NCI-H524 treated with DMSO at 0.1 percent for 48 hours (cell line): ENCODE measurements at places on chromosomes 2 and 18.
A peak's percentile ranks its signal among the peaks of the same experiment; 100 is the strongest.

DNA sequence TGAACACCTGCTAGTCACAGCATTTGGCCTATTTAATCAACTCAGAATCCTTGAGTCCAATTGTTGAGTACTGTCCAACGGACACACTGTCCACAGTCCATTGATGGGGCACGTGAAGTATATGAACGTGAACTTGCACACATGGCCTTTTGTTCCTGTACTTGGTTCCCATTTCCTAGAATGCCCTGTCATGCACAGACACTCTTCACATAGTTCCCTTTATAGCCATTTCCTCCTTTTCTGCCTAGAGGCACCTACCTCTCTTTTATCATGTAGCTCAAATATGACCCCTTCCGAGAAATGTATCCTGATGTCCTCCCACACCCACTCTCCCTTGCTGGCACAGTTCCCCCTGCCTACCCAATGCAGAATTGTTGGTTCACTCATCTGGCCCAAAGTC, 8.7 kb upstream of the CRYGA start:
- no peak for DNase-seq

DNA sequence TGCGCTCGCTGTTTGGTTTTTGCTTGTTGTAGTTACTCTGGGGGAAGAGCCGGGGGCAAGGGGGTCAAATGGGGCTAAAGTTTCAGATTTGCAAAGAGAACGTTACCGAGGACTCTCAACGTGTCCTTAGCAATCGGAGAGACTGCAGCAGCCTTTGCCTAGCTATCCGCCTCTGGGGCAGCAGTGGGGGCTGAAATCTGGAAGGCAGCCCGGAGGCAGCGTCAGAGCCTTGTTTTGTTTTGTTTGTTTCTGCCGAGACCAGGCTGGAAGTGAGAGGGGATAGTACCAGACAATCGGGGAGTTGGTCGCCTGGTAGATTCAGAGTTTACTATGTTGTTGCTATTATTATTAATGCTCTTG, 1.2 kb downstream of the CDH20 start:
- DNase-seq = no peak

DNA sequence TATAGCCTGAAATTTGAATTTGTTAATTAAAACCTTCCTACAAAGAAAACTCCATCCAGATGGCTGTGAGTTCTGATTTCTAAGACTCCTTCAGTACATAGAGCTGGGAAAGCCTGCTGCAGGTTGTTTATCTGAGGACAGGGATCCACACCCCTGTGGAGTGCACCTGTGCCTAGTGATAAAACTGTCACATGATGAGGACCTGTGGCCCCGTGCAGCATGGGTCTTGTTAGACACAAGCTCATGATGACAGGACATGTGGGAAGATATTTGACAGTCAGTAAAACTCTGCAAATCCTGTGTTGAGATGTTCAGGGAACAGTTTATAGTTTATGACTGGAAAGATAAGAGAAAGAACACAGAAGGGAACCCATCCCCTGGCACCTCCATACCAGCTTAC, 133.2 kb upstream of the TMEM18 start:
- no peak for DNase-seq

DNA sequence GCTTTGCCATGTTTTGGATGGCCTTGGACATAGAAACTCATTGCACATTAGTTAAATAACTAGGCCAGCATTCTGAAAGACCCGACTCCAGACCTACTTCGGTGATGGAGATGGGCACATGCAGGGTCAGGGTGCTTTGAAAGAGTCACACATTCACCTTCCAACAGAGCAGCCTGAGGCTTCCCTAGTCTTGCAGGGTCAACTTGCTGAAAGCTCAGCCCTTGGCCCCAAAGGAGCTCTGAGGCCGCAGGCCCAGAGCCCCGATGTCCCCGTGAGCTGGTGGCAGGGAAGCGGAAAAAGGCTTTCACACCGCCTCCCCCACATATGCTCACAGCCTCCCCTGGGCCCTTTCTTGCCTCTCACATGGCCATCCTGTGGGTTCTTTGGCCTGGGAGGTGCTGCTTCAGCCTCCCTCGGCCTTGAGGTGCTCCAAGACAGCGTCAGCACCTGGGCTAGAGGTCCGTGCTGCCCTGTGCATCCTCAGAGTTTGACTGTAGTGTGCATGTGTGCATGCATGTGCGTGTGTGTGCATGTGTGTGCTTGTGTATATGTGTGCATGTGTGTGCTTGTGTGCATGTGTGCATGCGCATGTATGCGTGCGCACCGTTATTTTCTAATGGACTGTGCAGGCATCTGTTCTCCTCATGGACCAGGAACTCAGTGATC, 21.6 kb downstream of the LDLRAD4 start:
- DNase-seq = no peak

- no peak for DNase-seq
Observed at GRCh38 chr18:30988440-30988839, 54.1 kb downstream of the DSC3 start.

DNA sequence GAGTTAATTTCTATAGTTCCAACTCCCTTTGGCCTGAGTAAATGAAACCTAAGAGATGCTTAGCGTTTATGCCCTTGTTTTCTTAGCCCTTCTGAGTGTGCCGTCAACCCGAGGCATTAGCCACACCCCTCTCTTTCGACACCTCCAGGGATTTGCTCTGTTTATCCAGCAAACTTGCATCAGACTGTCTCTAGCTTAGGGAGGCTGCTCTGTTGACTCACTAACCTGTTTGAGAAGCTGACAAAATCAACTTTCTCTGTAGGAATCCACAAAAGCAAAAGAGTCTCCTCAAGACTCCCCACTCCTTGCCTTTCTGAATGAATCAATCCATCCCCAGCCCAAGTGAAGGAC, 317.6 kb downstream of the TNS1 start:
- no peak for DNase-seq

- DNase-seq = no peak
Observed at GRCh38 chr2:26485099-26485498, 7.2 kb upstream of the OTOF start.

GRCh38 chr18:79796531-79797405, 970 bp upstream of the KCNG2 start:
- DNase-seq = no peak

DNA sequence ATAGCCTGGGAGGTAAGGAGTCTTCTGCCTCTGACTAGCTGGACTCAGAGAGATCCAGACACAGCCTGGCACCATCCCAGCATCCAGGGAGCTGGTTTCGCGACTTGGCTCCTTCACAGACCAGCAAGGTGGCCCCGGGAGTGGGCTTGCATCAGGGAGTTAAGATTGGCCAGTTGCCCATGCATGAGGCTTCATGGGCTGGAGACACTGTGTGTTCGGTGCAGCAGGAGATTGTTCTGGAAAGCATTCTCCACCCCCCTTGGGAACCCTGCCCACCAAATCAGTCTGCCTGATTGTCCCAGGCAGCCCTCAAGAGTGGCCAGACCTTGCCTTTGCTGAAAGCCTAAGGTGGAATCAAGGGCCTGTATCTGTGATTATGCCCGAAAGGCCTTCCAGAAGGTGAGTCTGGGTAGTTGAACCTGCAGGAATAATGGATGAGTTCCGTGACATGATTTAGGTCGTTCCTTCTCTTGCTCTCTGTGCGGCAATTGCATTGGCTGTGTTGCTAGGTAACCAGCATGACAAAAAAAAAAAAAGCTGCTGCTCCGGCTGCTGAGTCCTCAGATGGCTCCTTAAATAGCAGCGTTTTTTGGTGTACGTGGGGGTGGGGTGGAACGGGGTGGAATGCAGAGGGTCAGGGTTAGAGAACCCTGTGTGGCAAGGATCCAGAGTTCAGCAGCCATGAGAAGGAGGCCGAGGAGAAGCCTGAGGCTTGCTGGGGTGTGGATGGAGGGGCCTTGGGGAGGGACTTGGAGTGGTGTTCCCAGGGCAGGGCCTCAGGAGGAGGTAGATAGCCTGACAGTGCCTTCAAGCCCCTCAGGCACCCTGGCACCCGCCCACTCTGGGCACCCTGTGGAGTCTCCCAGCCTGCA, 93.0 kb upstream of the MCFD2 start:
- DNase-seq = peak; percentile 39

GRCh38 chr2:234931371-234931770, 20.4 kb upstream of the SH3BP4 start:
- DNase-seq = no peak

- DNase-seq = no peak
Observed at GRCh38 chr18:73124175-73124574, 256.4 kb upstream of the NETO1 start.

- no peak for DNase-seq
Observed at GRCh38 chr18:55401638-55402191, 186.3 kb downstream of the TCF4 start.

DNA sequence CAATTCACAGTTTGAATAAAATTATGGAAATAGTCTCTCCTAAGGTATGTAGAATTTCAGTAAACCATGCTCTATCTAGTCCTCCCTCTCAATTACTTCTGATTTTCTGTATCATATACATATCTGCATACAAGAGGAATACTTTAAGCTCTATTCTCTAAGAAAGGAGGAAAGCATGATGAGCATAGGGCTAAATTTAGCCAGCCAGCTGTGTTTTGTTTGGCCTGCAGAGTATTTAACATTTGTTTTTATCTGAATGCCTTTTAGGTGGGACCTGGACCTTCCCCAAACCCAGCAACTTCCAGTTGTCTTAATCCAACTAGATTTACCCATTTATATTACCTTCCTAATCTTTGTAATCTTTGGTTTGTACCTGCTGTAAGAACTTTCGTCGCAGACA, 42.2 kb upstream of the FAM117B start:
- DNase-seq = no peak

- DNase-seq = no peak
Observed at GRCh38 chr2:25831746-25832449, 46.4 kb downstream of the ASXL2 start.
